ENCODE measurements at places on chromosomes 2 and 18. TPM values are rescaled to one million over a fixed set of nuclear protein-coding genes. Genes with fewer than 3 reads are reported as not detected.
A peak's percentile ranks its signal among the peaks of the same experiment; 100 is the strongest.

DNA sequence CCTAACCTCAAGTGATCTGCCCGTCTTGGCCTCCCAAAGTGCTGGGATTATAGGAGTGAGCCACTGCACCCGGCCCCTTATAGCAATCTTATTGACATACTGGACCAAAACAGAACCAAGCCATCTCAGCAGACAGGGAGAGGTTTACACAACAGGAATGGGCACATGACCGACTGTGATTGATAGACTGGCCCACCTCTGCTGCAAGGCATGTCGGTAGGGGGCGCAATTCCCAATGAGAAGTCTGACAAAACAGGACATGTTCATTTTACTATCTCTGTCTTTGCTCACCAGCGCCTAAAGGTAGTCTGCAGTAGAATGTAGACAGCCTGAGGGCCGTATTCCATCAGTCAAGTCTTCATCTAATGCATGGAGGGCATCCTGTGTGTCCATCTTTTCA, 2.0 kb downstream of the LYPD6B start:
- DNase-seq, result peak; percentile 74

Gene LOXHD1
- not detected for total RNA-seq

Gene UBXN4
- total RNA-seq, result 107 TPM

GRCh38 chr2:163401481-163401880, 334.3 kb downstream of the FIGN start:
- DNase-seq, result no peak

GRCh38 chr2:191574232-191574631, 103.7 kb upstream of the NABP1 start:
- no peak for DNase-seq

GRCh38 chr2:191521608-191522208, 156.2 kb upstream of the NABP1 start:
- no peak for DNase-seq

GRCh38 chr2:180046776-180047175, 39.7 kb upstream of the CWC22 start:
- DNase-seq, result no peak

Gene KIAA1328
- 7.3 TPM for total RNA-seq

Gene DHRS9
- 4.9 TPM for total RNA-seq

- DNase-seq, result no peak
These were observed 60.3 kb upstream of the GPR45 start for GRCh38 chr2:105181282-105181681.

DNA sequence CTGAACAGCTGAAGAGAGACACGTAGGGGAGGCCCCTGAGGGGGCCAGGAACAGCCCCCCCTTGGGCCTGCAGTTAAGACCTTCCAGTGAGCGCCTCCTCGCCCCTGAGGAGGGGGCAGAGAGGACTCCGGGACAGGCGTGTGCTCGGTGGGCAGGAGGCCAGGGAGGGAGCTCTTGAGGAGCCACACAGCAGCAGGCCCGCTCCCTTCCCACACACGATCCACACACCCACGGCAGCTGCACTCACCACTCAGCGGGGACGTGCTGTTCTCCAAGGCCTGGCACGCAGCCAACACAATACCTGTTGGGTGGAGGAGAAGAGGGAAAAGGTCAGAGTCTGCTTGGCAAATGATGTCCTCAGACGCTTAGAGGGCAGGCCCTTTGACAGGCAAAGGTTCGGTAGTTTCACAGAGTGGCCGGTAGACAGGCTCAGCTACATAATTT, 39.0 kb downstream of the TGFA start:
- no peak for DNase-seq

DNA sequence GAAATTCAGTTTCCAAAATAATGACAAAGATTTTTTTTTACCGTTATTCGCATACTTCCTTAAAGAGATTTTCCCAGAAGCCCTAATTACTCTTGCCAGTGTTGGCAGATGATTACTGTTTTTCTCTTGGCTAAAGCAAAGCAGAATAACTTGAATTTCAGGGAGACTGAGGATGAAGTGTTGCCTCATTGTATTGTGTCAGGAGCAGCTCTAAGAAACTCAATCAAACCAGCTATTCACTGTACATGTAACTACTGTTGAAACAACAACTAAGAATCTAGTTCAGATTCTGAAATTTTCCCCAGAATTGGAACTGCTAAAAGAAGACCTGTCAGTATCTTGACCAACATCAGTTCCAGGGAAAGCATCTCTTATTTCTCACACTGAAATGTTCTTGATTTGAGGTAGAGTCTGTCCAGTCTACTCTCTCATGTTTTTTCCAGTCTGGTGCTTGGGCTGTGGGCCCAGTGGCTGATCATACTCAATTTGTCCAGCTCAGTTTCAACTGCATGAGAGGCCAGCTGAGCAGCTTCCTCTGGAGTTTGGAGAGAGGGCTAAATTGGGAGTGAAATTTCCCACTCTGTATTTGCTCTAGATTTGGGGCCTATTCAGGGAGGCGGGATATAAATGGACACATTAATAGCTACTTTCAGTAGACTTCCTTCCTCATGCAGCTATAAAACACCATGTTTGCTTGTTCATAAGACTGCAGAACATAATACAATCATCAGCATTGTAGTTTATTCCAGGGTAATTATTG, 78.5 kb downstream of the PPP1R1C start:
- no peak for DNase-seq

GRCh38 chr18:2627821-2628276, 27.7 kb upstream of the SMCHD1 start:
- DNase-seq, result peak; percentile 50

Gene TMEM169
- total RNA-seq, result 2.7 TPM

Gene PDCD1
- 47.4 TPM for total RNA-seq

DNA sequence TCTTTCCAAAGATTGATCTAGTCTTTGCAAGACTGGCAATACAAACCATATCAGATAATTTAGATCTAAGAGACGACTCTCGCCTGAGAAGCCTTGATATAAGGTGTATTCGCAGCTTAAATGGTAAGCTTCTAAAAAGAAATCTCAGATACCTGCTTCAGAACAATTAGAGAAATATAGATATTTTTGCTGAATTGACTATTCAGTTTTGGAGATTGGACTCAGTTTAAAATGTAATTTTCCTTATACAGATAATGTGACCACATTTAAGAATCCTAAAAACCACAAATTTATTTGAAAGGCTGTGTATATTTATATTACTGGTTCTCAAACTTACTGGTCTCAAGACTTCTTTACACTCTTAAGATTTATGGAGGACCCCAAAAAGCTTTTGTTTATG, 15.4 kb downstream of the PAPOLG start:
- DNase-seq, result no peak

DNA sequence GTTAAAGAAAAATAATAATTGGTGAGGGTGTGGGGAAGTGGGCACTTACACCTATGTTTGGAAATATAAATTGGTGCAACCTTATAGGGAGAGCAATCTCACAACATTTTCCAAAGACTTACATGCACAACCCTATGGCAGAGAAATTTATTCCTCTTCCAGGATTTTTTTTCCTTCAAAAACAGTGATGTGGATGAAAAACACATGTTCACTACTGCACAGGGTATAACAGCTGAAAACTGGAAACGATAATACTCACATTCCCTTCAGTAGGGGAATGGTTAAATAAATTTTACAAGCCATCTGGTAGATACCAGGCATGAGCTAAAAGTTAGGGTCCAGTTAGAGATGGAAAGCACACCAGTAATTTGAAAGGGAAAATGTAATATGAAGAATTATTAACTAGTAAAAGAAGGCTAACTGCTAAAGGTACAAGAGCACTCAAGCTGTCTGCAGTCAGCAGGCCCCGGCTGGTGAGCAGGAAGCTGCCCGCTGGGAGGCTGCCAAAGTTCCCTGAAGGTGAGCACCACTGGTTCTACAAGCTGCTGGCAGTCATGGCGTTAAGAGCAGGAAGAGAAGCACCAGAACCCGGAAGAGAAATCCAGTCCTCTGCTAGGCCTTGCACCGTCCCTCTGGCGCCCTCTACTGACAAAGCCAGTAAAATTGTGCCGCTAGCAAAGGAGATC, 28.4 kb upstream of the CASP8 start:
- peak; percentile 94 for DNase-seq

GRCh38 chr2:238709325-238710025, 138.4 kb upstream of the TWIST2 start:
- DNase-seq, result no peak
